NCI-H526 (cell line): ENCODE measurements at places on chromosomes 11 and 22.

GRCh38 chr11:113417428-113417827 is 29.8 kb downstream of the ANKK1 start:
- DNase-seq: no peak

DNA sequence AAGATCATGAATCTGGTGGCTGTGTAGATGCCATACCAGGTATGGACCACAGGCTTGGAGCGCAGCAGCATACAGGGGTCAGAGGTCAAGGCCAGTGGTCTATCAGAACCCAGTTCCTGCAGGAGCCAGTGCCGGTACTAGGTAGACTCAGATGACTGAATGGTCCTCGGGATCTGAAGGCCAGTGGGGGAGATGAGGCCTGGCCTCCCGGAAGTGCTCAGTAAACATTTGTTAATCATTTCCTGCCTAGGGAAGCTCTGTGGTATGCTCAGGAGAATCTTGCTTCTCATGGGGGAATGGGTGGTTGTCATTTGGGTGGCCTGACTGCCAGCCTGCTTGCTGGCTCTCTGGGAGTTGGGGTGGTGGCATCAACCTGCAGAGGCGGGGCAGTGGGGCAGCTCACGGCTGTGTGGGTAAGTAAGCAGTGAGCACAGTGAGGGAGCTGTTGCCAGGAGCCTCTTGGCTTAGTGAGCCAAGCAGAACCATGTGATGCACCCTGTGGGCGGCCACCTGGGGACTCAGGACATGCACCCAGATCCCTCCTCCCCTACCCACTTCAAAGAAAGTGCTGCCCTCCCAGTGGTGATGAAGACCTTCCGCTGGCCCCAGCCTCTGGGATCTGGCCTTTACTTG is 33.0 kb downstream of the PTPRJ start:
- DNase-seq: no peak

DNA sequence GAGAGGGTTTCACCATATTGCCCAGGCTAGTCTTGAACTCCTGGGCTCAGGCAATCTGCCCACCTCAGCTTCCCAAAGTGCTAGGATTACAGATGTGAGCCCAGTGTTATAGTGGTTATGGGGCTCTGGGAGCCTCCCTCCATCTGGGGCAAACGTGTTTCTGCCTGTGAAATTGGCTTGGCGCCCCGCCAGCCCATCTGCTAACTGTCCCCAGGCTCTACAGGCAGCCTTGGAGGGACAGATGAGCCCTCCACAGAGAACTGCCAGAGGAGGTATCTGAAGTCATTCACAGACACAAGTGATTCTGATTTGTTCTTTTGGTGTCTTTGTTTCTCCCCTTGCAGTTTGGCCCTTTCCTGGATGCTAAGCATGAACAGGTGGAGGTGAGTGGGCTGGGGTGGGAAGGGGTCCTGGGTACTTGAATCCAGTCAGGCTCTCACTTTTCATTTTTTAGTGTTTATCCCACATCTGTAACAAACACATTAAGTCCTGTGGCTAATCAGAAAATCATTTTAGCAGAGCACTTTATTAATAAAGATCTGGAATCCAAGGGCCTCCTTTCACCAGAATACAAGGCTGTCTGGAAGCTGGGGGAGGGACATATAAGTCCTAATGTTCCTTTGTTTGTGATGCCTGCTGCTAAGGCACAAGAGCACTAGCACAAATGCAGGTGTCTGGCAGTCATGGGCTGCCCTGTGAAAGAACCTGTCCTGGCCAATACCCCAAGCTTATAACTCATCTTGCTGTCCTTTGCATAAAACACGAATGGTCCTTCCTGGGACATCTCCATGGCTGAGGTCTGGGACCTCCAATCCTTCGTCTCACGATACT is 25.7 kb upstream of the CDC42EP2 start:
- no peak for DNase-seq

- no peak for DNase-seq
These were observed 15.3 kb downstream of the TAB1 start for GRCh38 chr22:39414886-39415285.

- DNase-seq: no peak
These were observed 8.9 kb downstream of the DERL3 start for GRCh38 chr22:23829845-23830372.
